ENCODE measurements at places on chromosomes 2 and 18. TPM values are rescaled to one million over a fixed set of nuclear protein-coding genes. Genes with fewer than 3 reads are reported as not detected.

Gene LTBP1
- 4.8 TPM for total RNA-seq

Gene EGR4
- not detected for total RNA-seq

Gene LIMS3
- total RNA-seq: not detected

Gene SPIRE1
- 10.7 TPM for total RNA-seq

Gene XIRP2
- total RNA-seq: not detected

Gene LIMS4
- not detected for total RNA-seq

Gene ASTL
- not detected for total RNA-seq

Gene PRSS56
- not detected for total RNA-seq

- DNase-seq: no peak
Measured at GRCh38 chr2:239970004-239970623, 55.0 kb downstream of the NDUFA10 start.

DNA sequence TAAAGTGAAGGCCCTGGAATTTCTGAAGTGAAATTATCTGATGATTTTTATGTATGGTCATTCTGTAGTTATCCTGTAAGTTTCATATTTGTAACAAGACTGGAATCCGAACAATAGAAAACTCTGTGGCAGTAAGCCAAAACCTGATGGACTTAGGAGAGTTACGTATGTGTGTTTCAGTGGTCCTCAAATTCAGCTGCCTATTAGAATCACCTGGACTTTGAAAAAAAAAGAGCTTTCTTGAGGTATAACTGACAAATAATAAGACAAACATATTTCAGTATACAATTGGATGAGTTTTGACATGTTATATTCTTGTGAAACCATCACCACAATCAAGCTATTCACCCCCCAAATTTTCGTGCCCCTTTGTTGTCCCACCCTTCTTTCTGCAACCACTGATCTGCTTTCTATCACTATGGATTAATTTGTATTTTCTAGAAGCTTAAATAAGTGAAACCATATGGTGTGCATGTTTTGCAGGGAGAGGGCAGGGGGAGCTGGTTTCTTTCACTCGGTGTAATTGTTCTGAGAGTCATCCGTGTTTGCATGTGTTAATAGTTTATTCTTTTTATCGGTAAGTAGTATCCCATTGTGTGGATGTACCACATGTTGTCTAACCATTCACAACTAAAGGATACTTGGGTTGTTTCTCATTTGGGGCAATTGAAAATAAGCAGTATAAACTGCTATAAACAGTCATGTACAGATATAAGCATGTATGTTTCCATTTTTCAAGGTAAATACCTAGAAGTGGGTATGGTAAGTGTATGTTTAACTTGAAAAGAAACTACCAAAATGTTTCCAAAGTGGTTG lies 50.2 kb upstream of the EML4 start:
- DNase-seq: no peak

DNA sequence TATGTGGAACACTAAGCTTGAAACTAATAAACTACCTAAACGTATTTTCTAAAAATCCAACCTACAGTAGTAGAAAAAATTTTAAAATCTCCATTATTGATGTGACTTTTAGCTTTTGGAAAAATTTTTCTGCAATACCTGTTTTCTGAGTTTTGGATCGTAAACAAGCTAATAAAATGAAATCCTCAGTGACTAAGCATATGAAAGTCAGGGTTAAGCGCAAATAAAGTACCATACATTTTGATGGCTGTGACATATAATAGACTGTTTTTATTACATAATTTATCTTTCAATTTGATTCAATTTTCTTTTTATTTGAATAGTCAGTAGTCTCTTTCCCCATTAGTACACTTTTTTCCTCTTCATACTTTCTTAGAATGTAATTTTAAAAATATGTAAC lies 683.6 kb downstream of the NUP35 start:
- DNase-seq: no peak

DNA sequence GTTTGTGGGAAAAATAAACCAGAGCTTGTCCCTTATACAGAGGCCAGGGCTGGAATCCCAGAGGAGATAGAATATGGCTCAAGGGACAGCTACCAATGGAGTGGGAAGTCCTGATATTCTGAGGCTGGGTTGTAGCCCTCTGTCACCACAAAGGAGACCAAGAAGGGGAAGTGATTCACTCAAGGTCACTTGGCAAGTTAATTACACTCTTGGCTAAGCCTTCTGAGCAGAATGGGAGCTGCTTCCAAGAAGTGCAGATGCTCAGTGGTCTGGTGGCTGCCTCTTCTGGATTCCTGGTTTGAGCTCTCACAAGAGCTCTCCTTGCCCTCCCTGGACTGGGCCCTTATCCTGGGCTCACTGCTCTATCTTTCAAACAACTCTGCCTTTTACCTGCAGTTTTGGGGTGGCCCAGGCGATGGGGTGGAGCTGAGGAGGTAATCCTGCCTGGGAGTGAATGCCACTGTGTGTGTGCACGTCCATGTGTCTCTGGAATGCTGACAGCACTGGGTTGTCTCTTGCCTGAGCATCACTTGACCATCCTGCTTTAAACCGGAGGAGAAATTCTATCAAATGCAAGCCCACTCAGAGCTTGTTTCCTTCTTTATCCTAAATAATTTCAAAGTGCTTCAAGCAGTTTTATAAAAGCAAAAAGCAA lies 168.2 kb downstream of the KCNS3 start:
- DNase-seq: peak; percentile 11

GRCh38 chr2:71253476-71253875 lies 26.6 kb upstream of the PAIP2B start:
- no peak for DNase-seq

GRCh38 chr18:70289351-70290312 lies 787 bp downstream of the SOCS6 start:
- DNase-seq: no peak

DNA sequence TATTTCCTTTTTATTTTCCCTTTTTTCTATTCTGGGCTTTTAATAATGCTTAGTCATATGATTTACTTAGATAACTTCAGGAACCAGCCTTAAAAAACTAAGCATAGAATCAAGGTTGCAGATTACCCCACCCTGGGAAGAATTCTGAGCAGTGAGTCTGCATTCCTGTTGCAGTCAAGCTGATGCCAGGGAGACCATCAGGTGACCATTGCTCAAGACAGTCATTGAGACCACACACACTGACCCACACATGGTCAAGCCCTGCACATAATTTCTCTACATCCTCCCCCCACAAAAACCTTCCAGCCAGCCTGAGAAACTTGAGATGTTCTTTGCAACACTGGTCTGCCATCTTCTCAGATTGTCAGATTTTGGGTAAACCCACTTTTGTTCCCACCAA lies 83.9 kb downstream of the SH3YL1 start:
- no peak for DNase-seq

GRCh38 chr2:42100683-42101205 lies 52.9 kb downstream of the PKDCC start:
- no peak for DNase-seq

DNA sequence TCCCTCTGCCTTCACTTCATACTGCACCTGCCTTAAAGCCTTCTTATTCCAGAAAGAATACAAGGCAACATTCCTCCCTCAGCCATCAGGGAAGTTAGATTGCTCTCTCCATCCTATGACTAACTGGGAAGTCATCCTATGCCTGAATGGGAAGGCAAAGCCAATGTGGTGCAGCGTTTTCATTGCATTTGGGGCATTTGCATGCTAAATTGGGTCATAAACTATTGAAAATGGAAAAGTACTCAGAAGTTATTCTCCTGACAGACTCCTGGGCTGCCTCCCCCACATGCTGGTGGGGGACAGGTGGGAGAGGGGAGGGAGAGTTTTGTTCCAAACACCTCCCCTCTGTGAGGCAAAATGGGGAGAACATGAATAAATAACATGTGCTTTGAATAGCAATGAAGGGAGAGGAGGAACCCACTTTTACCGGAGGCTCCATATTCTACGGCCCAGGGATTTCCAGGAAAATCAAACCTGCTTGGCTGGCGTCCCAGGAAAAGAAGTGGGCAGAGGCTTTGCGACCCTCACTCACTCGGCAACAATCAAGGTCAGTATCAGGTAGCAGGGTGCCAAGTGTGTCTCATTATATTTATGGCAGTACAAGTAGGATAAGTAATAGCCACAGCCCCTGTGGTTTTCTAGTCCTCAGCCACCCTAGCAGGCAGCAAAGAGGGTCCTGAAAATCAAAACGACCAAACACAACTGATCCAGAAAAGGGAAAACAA lies 84.1 kb downstream of the BOD1L2 start:
- DNase-seq: no peak

GRCh38 chr2:237449193-237449881 lies 35.4 kb upstream of the COL6A3 start:
- DNase-seq: peak; percentile 43

DNA sequence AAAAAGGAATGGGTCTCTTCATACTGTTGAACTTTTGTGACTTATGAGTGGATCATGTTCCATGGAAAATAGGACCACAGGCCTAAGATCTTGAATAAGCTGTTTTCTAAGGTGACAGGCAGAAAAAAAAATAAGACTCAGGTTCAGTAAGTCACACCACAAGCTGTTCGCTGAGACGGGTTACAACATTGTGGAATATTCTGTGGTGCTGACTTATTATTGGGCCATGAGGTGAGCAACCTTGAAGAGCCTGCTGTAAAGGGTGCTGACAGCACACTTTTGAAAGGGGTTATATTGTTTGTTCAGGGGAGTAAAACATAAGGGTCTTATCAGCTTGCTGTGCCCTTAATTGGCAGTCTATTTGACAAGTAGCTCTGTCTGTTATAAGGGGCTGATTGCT lies 439.8 kb upstream of the SLC14A2 start:
- no peak for DNase-seq

GRCh38 chr2:235026649-235027557 lies 75.1 kb downstream of the SH3BP4 start:
- peak; percentile 90 for DNase-seq

DNA sequence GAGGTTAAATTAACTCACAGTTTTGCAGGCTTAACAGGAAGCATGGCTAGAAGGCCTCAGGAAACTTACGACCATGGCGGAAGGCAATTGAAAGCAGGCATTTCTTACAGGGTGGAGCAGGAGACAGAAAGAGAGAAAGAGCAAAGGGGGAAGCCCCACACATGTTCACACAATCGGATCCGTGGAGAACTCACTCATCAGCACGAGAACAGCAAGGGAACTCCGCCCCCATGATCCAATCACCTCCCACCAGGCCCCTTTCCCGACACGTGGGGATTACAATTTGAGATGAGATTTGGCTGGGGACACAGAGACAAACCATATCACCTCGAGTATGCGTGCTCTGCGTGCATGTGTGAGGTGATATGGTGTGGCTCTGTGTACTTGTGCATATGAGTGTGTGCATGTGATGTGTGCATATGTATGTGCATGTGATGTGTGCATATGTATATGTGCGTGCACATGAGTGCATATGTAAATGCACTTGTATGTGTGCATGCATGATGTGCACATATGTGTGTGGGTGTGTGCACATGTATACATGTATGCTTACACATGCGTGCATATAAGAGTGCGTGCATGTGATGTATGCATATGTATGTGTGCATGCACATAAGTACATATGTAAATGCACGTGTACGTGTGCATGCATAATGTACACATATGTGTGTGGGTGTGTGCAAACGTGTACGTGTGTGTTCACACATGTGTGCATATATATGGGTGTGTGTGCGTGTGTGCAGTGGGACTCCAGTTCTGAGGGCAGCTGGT lies 108.7 kb upstream of the HDAC4 start:
- DNase-seq: no peak
